ENCODE measurements at places on chromosomes 1 and 21. TPM values are rescaled to one million over a fixed set of nuclear protein-coding genes. Genes with fewer than 3 reads are reported as not detected.

DNA sequence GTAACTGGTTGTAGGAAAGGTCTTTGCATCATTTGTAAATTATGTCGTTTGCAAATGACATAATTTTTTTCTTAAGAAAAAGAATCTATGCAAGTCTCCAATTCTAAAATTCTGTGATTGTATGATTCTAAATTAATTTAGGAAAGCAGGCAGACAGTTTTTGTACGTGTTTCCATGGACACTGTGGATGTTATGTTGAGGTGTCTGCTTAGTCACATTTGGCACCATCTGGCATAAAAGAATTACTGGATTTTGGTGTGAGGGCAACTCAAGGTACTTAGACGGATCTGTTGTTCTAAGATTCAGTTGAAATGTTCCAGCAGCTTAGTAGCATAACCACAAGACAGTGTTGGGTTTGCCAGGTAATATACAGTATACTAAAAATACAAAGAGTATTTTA is 42.5 kb downstream of the C1orf21 start:
- H3K36me3 ChIP-seq: no peaks in the 10 kb centered on the region
- DNase-seq: no peak
- H3K4me3 ChIP-seq: no peak overlapping the region

- H3K4me1 ChIP-seq: peaks cover 7% of the 10 kb centered on the region
- no peak overlapping the region for H3K4me3 ChIP-seq
- DNase-seq: no peak
- peaks cover 19% of the 10 kb centered on the region for H3K36me3 ChIP-seq
- no peak overlapping the region for H3K27ac ChIP-seq
Measured at GRCh38 chr1:42745851-42746250, 5.8 kb upstream of the CLDN19 start.

GRCh38 chr21:45111703-45112102 is 37.3 kb downstream of the ADARB1 start:
- no peaks in the 10 kb centered on the region for H3K36me3 ChIP-seq
- no peaks in the 10 kb centered on the region for H3K27me3 ChIP-seq
- H3K4me3 ChIP-seq: no peak overlapping the region
- H3K4me1 ChIP-seq: peaks cover 42% of the 10 kb centered on the region
- H3K27ac ChIP-seq: no peak overlapping the region
- DNase-seq: no peak

The RGS18 gene
- total RNA-seq: not detected

The KPNA6 gene
- 36.8 TPM for total RNA-seq

GRCh38 chr1:105664495-105664894 is 1392.0 kb upstream of the PRMT6 start:
- no peak overlapping the region for H3K4me3 ChIP-seq
- no peaks in the 10 kb centered on the region for H3K36me3 ChIP-seq
- no peaks in the 10 kb centered on the region for H3K4me1 ChIP-seq
- H3K27ac ChIP-seq: no peak overlapping the region

The LCE6A gene
- not detected for total RNA-seq

The CR1 gene
- total RNA-seq: not detected

DNA sequence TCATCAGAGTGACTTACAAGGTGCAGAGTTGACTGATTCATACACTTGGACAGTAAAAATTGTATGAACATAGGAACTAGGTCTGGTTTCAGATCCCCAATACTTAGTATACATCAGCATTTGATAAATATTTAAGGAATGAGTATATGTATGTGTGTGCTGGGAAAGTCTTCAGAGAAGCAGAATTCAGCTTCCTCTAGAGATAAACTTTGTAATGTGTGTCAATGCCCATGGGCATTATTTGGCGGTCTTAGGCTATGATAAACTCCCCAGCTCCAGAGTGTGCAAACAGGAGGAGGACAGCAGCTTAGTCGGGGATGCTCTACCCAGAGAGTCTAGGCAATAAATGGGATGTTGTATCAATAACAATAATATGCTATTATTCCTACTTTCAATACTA is 2.9 kb upstream of the CAMK1G start:
- no peak for DNase-seq
- H3K36me3 ChIP-seq: no peaks in the 10 kb centered on the region
- H3K4me3 ChIP-seq: no peak overlapping the region
- peaks cover 10% of the 10 kb centered on the region for H3K4me1 ChIP-seq
- H3K27me3 ChIP-seq: peaks cover 3% of the 10 kb centered on the region

DNA sequence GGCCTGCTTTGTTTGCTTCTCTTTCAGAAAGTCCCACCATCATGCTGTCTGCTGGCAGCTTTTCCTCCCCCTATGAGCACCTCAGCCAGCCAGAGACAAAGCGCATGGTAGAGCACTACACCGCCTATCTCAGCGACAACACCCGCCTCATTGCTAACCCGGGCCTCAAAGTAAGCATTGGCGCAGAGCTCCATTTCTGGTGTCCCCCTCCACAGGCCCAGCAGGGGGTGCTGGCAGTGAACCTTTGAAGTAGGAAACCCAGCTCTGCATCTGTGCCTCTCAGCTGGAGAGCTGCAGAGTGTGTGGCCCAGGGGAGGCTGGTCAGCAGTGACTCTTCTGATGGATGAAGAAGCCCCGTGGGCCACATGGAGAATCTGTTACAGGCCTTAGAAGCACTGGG is 81.2 kb upstream of the RAVER2 start:
- H3K4me3 ChIP-seq: no peak overlapping the region
- DNase-seq: peak; percentile 43
- H3K4me1 ChIP-seq: peaks cover 11% of the 10 kb centered on the region
- H3K27me3 ChIP-seq: no peaks in the 10 kb centered on the region

The PRDM2 gene
- 11.9 TPM for total RNA-seq

- DNase-seq: no peak
- H3K4me1 ChIP-seq: peaks cover 33% of the 10 kb centered on the region
- H3K27ac ChIP-seq: peak overlapping the region; percentile 76
- H3K4me3 ChIP-seq: no peak overlapping the region
- no peaks in the 10 kb centered on the region for H3K27me3 ChIP-seq
- H3K36me3 ChIP-seq: no peaks in the 10 kb centered on the region
Measured at GRCh38 chr1:62691062-62691844, 3.1 kb upstream of the DOCK7 start.

The FCGR3A gene
- total RNA-seq: not detected

The TBX15 gene
- total RNA-seq: not detected

DNA sequence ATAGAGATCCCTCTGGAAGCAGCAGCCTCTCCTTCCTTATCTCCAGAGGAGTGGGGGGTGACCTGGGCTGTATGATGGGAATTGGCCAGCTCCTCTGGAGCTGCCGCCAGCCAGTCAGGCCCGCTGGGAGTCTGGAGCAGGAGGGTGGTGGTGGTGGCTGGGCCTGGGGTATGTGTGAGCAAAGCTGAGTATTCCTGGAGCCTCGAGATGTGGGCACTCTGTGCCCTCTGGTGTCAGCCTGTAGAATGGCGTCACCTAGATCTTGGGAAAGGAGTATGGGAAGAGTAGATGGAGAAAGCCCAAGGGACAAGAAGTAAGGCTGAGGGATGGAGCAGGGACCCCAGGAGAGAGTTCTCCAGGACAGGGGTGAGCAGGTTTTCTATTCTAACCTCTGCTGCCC is 16.0 kb downstream of the VANGL2 start:
- peak overlapping the region; percentile 48 for H3K27ac ChIP-seq
- peaks cover 4% of the 10 kb centered on the region for H3K36me3 ChIP-seq
- H3K4me1 ChIP-seq: peaks cover 27% of the 10 kb centered on the region
- H3K4me3 ChIP-seq: no peak overlapping the region
- peak; percentile 54 for DNase-seq
- H3K27me3 ChIP-seq: no peaks in the 10 kb centered on the region

DNA sequence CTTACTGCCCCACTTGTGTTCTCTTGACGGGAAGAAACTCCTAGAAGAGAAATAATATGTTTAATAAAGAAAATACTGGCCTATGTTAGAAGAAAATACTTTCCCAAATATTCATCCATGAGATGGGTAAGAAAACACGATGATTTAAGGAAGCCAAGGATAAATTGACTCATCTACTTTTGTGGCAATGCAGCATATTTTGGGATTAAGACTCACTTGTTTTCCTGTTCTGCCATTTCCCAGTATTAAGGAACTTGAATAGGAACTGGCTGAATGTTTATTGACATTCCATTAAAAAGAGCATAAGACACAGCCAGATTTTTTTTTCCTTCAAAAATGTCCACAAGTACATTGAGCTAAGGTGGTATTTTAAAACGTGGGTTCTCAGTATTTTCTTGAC is 10.9 kb upstream of the ADAMTS5 start:
- no peak overlapping the region for H3K27ac ChIP-seq
- no peaks in the 10 kb centered on the region for H3K27me3 ChIP-seq
- DNase-seq: no peak
- H3K4me1 ChIP-seq: no peaks in the 10 kb centered on the region

The F11R gene
- 93.7 TPM for total RNA-seq

GRCh38 chr1:93758842-93759515 is 77.3 kb upstream of the BCAR3 start:
- no peak overlapping the region for H3K27ac ChIP-seq
- H3K4me3 ChIP-seq: no peak overlapping the region
- no peaks in the 10 kb centered on the region for H3K4me1 ChIP-seq
- H3K36me3 ChIP-seq: no peaks in the 10 kb centered on the region
- H3K27me3 ChIP-seq: peaks cover 97% of the 10 kb centered on the region

DNA sequence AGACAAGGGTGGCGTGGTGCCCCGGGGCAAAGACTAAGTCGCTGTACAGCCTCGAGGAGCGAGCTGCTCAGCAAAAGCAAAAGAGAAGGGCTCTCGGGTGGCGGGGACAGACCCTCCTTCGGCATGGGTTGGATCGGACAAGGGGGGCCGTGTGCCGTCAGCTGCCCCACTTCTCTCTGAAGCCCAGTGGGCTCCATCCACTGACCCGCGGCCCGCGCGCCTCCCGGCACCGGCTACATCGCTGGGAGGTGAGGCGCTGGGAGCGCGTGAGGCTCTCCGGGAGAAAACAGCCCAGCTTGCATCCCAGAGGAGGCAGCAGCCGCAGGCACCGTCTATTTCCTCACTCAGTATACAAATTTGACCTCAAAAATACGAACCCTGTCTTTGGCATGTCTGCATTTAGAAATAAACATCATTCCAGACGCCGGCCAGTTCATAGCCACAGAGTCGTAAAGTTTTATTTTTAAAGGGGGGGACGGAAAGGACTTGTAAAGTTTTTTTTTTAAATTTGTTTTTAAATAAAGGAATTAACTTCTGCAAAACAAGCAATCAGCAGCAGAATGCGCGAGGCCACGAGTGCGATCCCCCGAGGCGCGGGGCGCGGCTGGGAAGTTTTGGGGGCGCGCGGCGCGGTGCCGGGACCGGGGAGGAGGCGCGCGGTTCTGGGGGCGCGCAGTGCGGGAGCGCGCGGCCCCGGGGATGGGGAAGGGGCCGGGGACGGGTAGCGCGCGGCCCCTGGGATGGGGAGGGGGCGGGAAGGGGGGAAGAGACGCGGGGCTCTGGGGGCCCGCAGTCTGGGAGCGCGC is 689 bp upstream of the GPR137B start:
- H3K36me3 ChIP-seq: no peaks in the 10 kb centered on the region
- peak overlapping the region; percentile 68 for H3K4me3 ChIP-seq
- H3K27me3 ChIP-seq: peaks cover 89% of the 10 kb centered on the region
- peak; percentile 52 for DNase-seq

- H3K4me3 ChIP-seq: peak overlapping the region; percentile 94
- no peaks in the 10 kb centered on the region for H3K27me3 ChIP-seq
- no peaks in the 10 kb centered on the region for H3K36me3 ChIP-seq
- peak overlapping the region; percentile 25 for H3K27ac ChIP-seq
- H3K4me1 ChIP-seq: no peaks in the 10 kb centered on the region
- peak; percentile 23 for DNase-seq
Measured at GRCh38 chr1:89525169-89525855, 683 bp downstream of the LRRC8B start.

DNA sequence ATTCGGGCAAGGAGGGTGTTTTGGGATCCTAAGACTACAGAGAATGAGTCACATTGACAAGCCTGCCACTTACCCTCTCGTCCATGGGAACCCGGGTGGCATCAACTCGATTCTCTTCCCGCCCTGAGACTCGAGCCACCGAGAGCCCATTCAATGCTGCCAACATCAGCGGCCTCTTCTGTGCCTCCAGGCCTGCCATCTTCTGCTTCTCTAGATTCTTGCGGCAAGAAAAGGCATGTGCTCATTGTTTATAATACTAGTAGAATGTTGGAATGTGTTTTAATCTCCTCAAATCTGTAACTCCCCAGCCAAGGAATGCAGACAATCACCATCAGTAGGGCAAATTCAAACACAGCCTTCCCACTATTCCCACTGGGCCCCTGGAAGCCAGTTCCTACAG is 96.9 kb downstream of the SMYD2 start:
- H3K36me3 ChIP-seq: peaks cover 2% of the 10 kb centered on the region
- no peak overlapping the region for H3K4me3 ChIP-seq
- H3K27me3 ChIP-seq: no peaks in the 10 kb centered on the region
- H3K4me1 ChIP-seq: peaks cover 4% of the 10 kb centered on the region

DNA sequence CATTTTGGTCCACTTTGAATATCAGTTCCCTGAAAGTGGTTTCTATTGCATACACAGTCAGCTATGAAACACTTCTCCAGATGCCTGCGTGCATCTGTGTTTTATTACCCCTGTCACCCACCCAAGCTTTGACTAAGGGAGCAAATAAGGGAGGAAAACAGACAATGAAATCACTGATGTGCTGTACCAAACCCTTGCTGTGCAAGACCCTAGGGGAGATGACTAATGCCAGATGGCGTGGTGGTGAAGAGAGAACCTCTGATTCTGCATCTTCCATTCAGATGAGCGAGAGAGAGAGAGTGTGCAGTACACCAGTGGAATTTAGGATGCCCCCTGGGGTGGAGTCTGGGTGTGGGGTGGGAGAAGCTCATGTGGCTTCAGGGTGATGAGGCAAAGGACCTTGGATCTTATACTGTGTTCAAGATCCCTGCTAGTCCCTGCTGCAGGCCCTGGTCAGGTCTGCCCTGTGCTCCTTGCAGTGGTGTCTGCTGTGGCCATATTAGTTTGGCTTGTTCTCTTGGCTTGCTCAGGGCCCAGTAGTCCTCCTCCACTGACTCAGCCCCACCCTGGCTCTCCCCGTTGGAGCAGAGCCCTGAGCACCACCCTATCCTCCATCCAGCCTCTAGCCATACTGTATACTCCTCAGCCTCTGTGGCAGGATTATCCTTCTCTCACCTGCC is 18.5 kb downstream of the CLCA1 start:
- H3K27me3 ChIP-seq: no peaks in the 10 kb centered on the region
- H3K4me3 ChIP-seq: no peak overlapping the region
- no peak overlapping the region for H3K27ac ChIP-seq
- no peaks in the 10 kb centered on the region for H3K36me3 ChIP-seq
- no peaks in the 10 kb centered on the region for H3K4me1 ChIP-seq
- no peak for DNase-seq

DNA sequence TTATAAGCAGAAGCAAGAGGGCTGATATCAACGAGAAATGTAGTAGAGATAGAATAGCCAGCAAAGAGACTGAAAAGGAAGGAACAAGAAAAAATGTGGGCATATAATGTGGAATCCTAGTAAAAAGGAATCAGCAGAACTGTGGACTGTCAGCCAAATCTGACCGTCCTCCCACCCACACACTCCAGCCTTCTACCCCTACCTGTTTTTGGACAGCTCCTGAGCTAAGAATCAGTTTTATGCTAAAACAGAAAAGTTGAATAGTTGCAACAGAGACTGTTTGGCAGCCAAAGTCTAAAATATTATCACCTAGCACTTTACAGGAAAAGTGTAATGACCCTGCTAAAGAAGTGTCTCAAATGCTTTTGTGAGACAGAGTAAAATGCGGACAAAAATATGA is 533.3 kb upstream of the CXADR start:
- H3K4me1 ChIP-seq: no peaks in the 10 kb centered on the region
- H3K27ac ChIP-seq: no peak overlapping the region
- DNase-seq: no peak
- no peaks in the 10 kb centered on the region for H3K27me3 ChIP-seq

The SELE gene
- not detected for total RNA-seq

Measured in cardiac muscle cell (in vitro differentiated cells and primary cell).